ENCODE measurements at places on chromosomes 12 and 14.

- no peak for DNase-seq
Measured at GRCh38 chr14:27096091-27096490, 498.3 kb upstream of the NOVA1 start.

DNA sequence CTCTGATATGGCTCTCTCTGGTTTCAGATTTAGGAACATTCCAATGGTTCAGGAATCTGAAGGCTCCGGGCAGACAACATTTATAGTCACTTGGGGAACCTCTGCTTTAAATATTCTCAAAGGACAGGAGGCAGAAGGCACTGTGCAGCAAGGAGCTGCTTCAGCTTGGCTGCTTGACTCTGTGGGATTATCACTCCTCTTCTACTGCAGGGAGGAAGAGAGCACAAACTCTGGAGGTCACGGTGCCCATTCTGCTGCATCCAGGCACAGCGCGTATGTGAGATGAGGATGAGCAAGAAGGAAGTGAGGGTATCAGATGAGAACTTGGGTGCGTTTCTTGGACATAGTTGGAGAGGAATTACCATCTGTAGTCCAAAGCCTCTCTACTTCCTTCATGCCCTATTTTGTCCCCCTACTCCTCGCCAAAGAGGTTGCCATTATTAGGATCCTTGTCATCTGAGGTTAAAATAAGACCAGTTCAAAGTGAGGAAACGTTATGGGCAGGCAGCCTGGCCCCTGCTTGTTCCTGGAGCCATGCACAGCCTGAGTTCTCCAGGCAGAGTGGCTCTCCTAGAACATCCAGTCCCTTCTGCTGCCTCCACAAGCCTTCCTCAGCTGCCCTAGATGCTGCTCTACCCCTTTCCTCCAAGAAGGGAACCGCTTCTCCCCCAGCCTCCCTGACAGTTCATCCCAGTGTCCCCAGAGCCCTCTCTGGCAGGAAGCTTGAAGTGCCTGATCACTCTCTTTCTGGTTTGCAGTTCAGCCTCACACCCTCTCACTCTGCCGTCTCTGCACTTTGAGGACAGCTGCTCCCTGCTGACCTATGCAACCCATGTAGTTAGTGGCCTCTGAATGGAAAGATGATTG, 12.5 kb downstream of the FGF6 start:
- DNase-seq: no peak

DNA sequence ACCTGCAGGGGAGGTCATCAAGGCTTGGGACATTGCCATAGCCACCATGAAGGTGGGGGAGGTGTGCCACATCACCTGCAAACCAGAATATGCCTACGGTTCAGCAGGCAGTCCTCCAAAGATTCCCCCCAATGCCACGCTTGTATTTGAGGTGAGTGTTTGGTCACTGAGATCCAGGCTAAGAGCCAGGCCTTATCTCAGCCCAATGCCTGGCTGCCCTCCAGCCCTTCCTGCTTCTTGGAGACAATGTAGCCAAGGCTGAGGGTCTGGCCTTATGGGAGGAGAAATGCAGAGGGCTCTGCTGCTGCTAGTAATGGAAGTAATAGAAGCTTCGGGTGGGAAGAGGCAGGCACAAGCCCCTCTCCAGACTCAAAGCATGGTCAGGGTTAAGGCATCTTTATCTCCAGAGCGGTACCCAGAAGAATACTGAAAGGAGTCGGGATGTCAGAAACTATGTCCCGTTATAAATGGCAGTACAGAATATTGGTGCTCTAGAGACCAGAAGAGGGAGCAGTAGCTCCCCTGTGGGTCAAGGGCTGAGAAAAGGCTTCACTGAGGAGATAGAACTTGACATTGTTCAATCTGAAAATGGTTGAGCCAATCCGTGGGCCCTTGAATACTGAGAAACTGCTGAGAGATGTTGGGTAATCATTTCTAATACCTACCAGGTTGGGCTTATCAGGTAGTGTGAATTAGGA, 3.1 kb downstream of the FKBP4 start:
- DNase-seq: no peak

DNA sequence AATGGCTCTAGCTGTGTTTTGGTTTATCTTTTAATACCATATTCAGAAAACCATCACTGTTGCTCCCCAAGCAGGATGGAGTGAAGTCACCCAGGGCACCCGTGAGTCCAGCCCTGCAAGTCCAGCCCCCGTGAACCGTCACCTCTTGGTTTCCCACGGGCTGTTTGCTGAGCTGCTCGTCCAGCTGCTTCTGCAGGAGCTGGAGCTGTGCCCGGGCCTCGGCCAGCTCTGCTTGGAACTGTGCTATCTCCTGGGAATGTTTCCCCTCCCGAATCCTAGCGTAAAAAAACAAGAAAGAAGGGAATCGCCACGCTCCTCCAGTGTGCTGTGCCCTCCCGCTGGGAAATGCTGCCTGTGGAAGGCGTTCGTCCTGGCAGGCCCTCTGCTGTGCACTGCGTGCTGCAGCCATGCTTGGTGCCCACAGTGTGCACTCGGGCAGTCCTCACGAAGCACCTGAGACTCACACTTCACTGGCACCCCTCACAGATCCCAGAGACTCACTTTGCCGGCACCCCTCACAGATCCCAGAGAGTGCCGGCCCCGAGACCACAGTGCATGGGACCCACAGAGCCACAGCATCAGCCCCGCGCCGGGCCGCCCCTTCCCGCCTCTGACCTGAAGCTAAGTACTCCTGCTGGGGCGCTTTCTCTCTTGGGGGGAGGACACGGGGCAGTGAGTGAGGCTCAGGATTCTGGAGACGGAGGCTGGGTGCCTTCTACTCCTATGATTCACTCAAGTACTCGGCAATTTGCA, 15.4 kb upstream of the ANKLE2 start:
- DNase-seq: no peak

- DNase-seq: no peak
Measured at GRCh38 chr14:63662776-63663175, 21.1 kb upstream of the WDR89 start.

DNA sequence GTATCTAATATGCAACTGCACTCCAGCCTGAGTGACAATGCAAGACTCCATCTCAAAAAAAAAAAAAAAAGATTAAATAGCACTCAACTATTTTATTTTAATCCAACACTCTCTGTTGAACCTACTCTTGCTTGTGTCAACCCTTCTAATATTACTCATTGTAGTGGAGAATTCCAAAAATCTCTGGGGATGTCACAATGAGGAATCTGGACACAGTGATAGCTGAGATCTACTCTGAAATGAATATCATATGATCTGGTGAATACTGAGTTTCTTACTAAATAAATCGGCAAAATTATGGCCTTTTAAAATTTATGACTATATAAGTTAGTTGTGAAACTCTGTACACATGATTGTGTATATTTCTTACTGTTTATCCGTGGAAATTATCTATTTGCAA, 418.2 kb downstream of the BCAT1 start:
- DNase-seq: no peak

- no peak for DNase-seq
Measured at GRCh38 chr12:6946920-6947374, 3.1 kb downstream of the C12orf57 start.

DNA sequence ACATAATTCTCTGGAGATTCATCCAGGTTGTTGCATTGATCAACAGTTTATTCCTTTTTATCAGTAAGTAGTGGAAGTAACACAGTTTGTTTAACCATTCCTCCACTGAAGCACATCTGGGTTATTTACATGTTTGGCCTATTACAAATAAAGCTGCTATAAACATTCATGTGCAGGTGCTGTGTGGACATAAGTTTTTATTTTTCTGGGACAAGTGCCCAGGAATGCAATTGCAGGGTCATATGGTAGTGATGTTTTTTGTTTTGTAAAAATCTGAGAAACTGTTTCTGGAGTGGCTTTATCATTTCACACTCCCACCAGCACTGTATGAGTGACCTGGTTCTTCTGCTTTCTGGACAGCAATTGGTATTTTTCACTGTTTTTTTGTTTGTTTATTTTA, 505.4 kb downstream of the CCER1 start:
- no peak for DNase-seq

DNA sequence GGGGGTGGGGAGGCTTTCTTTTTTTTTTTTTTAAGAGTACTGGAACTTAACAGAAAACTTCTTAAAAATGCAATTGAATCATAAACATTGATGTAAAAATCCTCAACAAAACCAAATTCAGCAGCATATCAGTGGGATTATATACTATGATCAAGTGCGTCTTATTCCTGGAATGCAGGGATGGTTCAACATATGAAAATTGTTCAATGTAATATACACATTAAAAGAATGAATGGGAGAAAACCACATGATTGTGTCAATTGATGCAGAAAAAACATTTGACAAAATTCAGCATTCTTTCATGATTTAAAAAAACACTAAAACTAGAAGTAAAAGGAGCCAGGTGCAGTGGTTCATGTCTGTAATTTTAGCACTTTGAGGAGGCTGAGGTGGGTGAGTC, 41.2 kb upstream of the CCT2 start:
- no peak for DNase-seq

GRCh38 chr14:103343905-103344797, 10.1 kb downstream of the EIF5 start:
- no peak for DNase-seq

- DNase-seq: no peak
Measured at GRCh38 chr14:93960774-93961438, 15.5 kb downstream of the ASB2 start.

- DNase-seq: no peak
Measured at GRCh38 chr14:33505266-33505962, 445.5 kb downstream of the EGLN3 start.

- DNase-seq: no peak
Measured at GRCh38 chr14:73884438-73885190, 2.0 kb upstream of the ZNF410 start.

DNA sequence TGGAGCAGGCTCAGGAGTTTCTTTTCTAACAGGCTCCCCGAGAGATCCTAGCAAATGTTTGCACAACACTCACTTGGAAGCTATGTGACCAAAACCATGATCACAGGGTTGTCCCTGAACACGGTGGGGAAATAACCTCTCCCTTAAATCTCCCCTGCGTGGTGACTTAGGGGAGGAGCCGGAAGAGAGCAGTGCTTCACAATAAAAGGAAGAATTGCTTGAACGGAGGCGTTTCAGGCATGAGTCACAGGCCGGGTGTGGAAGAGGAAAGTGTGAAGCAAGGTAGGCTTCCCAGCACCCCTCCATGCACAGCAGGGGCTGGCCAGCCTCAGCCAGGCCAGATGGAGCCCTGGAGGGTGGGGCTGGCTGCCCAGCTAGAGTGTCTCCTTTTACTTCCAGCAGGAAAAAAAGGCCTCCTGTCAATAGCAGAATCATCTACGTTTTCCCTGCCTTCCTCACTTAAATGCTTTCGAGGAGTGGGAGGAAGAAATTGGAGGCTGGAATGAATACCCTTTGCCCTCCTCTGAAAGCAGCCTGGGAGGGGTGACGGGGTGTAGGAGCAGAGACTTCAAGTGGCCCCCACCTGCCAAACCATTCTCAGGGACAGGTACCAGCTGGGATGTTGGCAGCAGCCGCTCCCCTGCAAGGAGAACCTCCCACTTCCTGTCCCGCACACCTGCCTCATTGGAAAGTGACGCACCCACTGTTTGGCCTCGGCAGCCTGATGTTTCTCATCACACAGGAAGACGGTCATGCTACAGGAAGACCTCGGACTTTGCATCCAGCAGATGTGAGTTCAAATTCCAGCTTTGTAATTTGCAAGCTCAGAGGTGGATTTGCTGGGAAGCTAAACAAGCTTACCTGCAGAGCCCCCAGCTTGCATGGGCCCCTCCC, 30.1 kb upstream of the PPP2R5C start:
- no peak for DNase-seq

DNA sequence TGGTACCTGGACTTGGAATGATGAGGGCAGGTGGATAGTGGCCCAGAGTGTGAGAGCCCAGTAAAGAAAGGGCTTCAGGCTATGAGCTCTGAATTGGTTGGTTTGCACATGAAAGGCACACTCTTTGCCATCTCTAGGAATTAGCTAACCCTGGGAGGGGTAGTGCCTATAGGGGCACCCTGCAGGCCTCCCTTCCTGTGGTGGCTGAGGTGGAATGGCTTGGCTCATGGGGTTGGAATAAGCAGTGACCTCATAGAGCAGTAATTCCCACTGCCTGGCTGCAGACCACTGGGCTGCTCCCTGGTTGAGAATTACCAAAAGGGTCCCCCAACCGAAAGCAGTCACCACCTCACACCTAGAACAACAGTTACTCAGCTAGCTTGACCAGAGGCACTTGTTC, 42.7 kb downstream of the ASCL4 start:
- DNase-seq: no peak

GRCh38 chr12:107992870-107993451, 136.1 kb upstream of the WSCD2 start:
- no peak for DNase-seq

DNA sequence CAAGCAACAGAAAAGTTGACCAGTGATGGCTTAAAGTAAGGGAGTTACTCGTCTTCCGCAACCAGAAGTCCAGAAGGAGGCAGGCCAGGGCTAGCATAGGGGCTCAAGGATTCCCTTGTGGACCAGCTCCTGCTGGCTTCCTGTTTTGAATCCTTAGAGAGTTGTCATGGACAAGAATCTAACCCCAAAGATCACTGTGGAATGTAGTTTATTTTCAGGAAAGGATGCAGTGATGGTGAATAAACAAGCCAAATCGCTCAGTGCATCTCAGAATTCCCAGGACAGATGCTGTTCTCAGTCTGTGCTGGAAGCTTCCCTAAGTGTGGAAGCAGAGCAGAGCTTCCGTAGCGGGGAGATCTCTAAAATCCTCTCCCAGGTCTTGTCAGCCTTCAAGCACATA, 311.3 kb downstream of the C12orf75 start:
- no peak for DNase-seq

DNA sequence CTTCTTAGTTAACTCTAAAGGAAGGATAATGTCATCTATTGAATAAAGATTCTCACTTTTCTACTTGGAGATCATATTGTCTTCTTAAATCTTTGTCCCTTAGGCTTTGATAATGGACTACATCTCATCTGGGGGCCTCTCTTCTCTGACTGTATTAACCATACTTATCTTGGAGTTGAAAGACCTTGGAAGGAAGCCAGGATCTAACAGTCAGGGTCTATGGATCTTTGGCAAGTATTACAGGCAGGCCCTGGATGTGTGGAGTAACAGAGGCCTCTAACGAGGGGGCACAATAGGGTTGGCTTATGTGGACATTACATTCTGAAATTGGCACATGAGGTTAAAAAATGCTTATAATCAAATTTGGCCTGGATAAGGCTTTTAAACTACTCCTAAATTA, 513.8 kb downstream of the NRXN3 start:
- DNase-seq: no peak

- DNase-seq: no peak
Measured at GRCh38 chr14:25759920-25760655, 710.1 kb upstream of the STXBP6 start.
